Left colon (tissue), 2 donors: ENCODE measurements at places on chromosomes 2 and 18.
A peak's percentile ranks its signal among the peaks of the same experiment; 100 is the strongest.

DNA sequence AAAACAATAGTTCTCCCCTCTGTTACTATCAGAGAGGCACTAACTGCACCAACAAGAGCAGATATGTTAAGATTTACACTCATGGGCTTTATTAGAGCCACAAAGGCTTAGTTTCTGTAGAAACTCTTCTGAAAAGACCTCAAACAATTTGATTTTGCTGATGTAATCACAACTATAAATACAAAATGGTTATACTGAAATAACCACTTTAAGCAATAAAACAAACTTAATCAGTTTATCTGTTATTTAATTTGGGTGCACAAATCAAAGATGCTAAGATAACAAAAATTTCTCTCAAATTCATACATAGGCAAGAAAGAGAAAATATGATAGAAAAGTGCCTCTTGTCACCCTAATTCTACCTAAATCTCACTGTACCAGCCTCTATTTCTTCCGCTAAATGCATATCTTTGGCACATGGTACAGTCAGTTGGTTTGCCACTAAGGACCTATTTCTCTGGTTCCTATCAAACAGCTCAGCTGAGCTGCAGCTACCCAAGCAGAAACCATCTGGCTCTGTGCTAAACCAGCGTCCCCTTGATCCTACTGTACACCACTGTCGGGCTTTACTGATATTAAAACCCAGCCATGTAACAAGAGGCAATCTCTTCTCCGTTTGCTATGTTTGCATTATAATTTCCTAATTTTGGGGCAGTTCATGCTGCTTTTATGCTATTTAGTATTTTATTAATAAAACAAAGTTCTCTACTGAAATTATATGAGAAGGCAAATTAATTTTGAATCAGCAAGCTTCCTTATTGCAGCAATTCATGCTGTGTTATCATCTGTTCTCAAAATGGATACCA, 60.1 kb downstream of the CWC22 start:
- no peak for DNase-seq

- no peak for DNase-seq
Measured at GRCh38 chr18:14189858-14190257, 57.6 kb upstream of the ZNF519 start.

DNA sequence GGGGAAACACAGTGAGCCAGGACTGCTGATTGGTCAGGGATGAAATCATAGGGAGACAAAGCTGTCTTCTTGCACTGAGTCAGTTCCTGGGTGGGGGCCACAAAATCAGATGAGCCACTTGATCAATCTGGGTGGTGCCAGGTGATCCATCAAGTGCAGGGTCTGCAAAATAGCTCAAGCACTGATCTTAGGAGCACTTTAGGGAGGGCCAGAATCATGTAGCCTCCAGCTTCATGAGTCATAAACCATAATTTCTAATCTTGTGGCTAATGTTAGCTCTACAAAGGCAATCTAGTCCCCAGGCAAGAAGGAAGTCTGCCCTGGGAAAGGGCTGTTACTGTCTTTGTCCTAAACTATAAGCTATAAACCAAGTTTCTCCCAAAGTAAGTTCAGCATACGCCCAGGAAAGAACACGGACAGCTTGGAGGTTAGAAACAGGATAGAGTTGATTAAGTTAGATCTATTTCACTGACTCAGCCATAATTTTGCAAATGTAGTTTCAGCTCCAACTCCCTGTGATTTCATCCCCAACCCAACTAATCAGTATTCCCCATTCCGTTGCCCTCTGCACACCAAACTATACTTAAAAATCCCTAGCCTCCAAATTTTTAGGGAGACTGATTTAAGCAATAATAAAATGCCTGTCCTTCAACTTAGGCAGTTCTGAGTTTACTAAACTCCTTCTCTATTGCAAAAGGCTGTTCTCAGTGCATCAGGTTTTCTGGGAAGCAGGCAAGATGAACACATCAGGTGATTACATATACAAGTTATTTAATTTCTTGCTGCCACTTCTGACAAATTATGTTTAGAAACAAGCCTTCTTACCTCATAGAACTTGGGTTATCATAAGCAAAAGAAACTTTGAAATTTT, 226.9 kb upstream of the SPOPL start:
- no peak for DNase-seq

DNA sequence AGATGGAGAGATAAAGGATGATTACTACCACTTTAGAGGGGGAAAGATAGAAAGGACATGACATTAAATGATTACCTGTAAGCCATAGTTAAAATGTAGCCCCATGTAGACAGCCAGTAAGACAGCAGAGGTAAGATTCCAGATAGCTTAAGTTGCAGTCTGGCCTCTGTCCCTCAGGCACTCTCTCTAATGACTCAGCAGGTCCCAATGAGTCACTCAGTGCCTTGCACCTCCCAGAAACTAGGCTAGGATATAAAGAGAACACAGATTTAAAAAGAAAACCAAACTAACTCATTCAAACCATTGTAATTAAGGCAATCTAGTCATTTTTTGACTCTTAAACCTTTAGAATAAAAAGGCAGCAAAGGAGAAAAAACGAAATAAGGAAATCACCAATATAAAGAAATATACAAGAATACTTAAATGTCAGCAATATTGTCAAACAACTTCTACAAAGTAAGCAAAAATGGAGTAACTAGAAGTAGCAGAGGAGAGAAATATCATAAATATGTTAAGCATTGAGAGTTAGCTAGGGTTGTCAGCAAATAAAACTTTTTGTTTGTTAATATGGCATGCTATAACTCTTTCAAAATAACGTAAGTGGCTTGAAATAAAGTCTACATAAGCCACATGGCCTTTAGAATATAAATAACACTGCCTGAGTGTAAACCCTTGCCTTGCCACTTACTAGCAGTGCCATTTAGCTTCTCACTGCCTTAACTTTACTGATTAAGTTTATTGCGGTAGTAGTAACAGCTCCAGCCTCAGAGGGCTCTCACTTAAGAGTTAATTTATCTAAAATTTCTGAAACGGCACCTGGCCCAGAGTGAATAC, 48.5 kb downstream of the SOCS6 start:
- peak; percentile 39 for DNase-seq

- DNase-seq: no peak
Measured at GRCh38 chr2:68237976-68238580, 14.3 kb downstream of the PPP3R1 start.

GRCh38 chr18:76376225-76376624, 118.8 kb downstream of the ZNF516 start:
- no peak for DNase-seq

DNA sequence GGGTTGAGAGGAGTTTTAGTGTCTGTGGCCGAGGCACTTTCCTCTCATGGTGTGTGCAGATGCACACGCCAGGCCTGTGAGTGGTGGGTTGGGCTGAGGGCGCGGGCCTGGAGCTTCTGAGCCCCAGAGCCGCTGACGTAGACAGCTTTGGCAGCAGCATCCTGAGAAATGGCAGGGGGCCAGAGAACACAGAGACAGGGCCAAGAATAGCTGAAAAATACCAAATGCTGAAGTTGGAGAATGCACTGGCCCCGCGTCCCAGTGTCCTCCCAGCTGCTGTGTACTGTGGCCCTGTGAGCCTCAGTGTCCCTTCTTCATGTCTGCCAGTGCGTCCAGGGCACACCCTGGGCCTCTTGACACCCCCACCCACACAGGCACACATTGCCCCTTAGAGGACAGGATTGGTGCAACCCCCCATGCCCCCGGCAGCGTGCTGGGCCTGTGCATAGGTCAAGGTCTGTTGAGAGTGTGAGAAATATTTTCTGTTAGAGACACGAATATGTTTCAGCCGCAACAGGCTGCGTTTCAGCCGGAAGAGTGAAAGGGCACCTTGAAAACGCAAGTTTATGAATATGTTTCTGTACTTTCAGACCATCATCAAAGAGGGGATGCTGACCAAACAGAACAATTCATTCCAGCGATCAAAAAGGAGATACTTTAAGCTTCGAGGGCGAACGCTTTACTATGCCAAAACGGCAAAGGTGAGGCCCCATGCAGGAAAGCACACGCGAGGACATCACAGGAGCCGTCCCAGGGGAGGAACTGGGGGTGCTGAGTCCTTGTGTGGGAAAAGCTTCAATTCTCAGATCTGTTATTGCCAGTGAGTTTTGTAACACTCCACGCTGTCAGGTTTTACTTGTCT, 33.6 kb downstream of the DGKD start:
- DNase-seq: peak; percentile 61

- no peak for DNase-seq
Measured at GRCh38 chr2:136487421-136487820, 277.9 kb upstream of the THSD7B start.

- peak; percentile 16 for DNase-seq
Measured at GRCh38 chr2:199596549-199596948, 138.8 kb upstream of the SATB2 start.

- DNase-seq: no peak
Measured at GRCh38 chr2:201621293-201621999, 21.9 kb downstream of the TMEM237 start.

GRCh38 chr2:130391872-130392670, 36.2 kb downstream of the PTPN18 start:
- DNase-seq: no peak

DNA sequence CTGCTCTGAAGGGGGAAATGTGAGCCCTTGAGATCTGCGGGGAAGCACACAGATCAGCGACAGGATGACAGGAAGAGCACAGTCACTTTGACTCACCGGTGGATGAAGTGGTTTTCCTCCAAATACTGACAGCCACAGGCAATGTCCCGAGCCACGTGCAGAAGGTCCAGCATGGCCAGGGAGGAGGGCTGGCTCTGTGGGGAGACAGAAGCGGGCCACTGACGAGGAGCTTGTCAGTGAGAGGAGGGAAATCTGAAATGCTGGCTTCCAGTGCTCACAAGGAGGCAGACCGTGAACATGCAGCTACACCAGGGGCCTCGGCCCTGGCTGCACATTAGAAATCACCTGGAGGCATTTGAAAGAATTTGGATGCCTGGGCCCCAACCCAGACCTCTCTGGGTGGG, 98.7 kb downstream of the CLIP4 start:
- DNase-seq: no peak

- no peak for DNase-seq
Measured at GRCh38 chr2:85743304-85743978, 10.3 kb upstream of the ATOH8 start.

DNA sequence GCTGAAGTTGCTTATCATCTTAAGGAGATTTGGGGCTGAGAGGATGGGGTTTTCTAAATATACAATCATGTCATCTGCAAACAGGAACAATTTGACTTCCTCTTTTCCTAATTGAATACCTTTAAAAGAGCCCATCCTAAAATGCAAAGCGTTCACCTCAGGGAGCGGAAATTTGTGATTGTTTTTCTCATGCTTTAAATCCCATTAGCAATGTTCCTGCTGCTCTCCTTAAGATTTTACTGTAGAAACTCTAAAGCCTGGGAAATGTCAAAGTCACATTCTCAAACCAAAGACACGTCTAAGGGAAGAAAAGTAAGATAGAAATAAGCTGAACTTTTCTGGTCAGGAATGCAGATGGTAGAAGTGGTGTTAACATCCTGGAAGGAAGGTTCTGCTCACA, 285.8 kb upstream of the MAP2 start:
- DNase-seq: no peak

- DNase-seq: no peak
Measured at GRCh38 chr2:220046507-220046906, 419.1 kb downstream of the SLC4A3 start.

DNA sequence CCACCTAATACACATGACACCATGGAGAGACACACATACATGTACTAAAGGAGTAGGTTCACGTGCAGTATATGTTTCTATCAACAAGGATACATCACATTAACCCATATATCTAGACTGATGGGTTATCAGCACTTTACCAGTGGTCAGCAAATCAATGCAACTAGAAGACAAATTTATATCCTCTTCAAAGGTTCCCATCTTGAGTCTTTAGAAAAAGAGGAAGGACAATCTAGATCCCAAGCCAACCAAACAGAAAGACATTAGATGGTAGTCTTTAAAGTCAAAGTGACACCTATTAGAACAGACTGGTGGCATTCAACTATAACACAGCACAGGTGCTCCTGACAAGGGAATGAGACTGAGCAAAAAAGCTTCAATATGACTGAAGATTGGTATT, 13.8 kb upstream of the SERTAD2 start:
- DNase-seq: no peak

GRCh38 chr2:104863146-104863467, 9.2 kb downstream of the POU3F3 start:
- no peak for DNase-seq

DNA sequence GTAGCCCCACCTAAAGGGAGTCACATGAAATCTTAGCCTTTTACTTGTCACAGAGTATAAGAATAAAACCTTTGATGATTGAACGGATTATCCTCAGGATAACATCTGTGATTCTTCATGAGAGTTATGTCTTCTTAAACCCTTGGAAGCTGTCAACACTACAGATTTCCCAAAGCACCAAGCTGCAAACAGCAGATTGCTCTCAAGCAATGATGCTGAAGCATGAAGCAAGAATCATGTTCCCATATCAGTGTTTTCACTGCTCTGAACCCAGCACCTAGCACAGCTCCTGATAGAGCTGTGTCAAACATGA, 47.6 kb upstream of the CELF4 start:
- DNase-seq: no peak

GRCh38 chr2:48247206-48247605, 282.7 kb upstream of the STON1 start:
- no peak for DNase-seq

DNA sequence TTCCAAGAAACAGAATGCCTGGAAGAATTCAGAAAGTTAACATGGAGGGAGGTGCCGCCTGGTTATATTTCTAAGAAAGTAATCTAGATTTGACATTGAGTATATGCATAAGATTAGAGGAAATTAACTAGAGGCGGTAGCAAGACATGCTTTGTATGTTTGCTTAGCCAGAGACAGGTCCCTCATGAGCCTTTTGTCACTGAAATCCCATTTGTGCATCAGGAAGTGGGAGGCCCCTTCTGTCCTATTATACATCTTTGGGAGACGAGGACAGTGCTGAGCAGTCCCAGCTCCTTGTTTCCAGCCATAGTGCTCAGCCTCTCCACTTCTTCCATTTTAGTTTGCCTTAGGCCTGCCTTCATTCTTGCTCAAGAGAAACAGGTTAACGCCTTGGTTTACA, 115.4 kb upstream of the LHCGR start:
- no peak for DNase-seq

DNA sequence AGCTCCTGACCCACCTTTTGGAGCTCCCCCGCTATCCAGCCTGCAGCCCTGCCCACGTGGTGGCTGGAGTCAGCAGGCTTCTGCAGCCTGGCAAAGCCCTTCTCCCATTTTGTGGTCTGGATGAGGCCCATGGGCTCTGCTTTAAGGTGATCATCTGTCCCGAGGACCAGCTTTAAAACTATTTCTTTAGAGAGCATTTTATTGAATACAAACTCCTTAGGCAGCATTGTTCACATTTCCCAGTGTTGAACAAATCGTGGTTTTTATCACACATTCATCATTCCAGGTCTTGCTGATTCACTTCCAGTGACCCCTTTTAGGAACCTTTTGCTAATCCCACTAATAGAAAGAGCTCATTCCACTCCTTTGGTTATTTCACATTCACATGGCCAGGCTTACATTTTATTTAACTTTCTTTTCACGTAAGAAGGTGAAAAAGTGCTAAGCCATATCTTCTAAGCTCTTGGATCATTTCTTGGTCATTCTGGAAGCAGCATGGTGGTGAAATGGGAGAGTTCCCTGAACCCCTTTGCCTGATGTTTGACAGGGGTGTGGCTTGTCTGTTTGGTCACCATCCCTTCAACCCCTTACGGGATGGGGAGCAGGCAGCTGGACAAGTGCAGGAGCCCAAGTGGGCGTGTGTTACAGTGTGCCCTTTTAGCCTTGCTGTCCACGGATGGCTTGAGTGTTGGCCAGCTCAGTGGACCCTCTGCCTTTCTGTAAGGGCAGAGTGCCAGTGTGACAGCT, 80.4 kb upstream of the RAPGEF4 start:
- DNase-seq: no peak
